MG63 (cell line): ENCODE measurements at places on chromosomes 13 and 19. TPM values are rescaled to one million over a fixed set of nuclear protein-coding genes. Genes with fewer than 3 reads are reported as not detected.

PSPN gene
- total RNA-seq: 0.35 and 0.49 TPM in 2 replicates

PLK5 gene
- total RNA-seq: not detected in 2 replicates

SUCLA2 gene
- total RNA-seq: 48.7 and 60.4 TPM in 2 replicates

RGCC gene
- 1.7 TPM in 1 of 2 replicates, not detected in the other for total RNA-seq

RNF17 gene
- not detected in 2 replicates for total RNA-seq

SYDE1 gene
- total RNA-seq: 90.8 and 120 TPM in 2 replicates

CLEC4M gene
- total RNA-seq: not detected in 2 replicates

FAAP24 gene
- total RNA-seq: 7.2 and 14.8 TPM in 2 replicates

NKPD1 gene
- total RNA-seq: 0.91 TPM in 1 of 2 replicates, not detected in the other

DLEU7 gene
- total RNA-seq: not detected in 2 replicates

LRG1 gene
- total RNA-seq: not detected in 2 replicates

RFPL4A gene
- total RNA-seq: not detected in 2 replicates

TNFSF9 gene
- total RNA-seq: 4.5 and 10.5 TPM in 2 replicates

MPHOSPH8 gene
- 6.3 and 6.7 TPM in 2 replicates for total RNA-seq

MEIS3 gene
- 0.56 TPM in 1 of 2 replicates, not detected in the other for total RNA-seq

NDFIP2 gene
- total RNA-seq: 27.3 and 45.9 TPM in 2 replicates

SHISA2 gene
- total RNA-seq: 0.13 TPM in 1 of 2 replicates, not detected in the other

SPTBN4 gene
- total RNA-seq: 0.16 and 3.0 TPM in 2 replicates

VSTM1 gene
- not detected in 2 replicates for total RNA-seq

SHC2 gene
- not detected in 2 replicates for total RNA-seq

ZNF175 gene
- total RNA-seq: 2.9 and 10.9 TPM in 2 replicates

PCDH9 gene
- 0.62 and 1.9 TPM in 2 replicates for total RNA-seq

CRX gene
- total RNA-seq: not detected in 2 replicates

PROZ gene
- total RNA-seq: not detected in 2 replicates

PCDH17 gene
- total RNA-seq: not detected in 2 replicates

ZNF112 gene
- total RNA-seq: 2.6 and 33.1 TPM in 2 replicates

PSG1 gene
- total RNA-seq: not detected in 2 replicates

ZNF470 gene
- 0.25 and 0.33 TPM in 2 replicates for total RNA-seq

ZNF66 gene
- total RNA-seq: 1.8 and 2.1 TPM in 2 replicates

PCSK4 gene
- 0.40 and 9.0 TPM in 2 replicates for total RNA-seq

ITM2B gene
- total RNA-seq: 39.7 and 47.3 TPM in 2 replicates

FGF9 gene
- 0.92 and 4.3 TPM in 2 replicates for total RNA-seq

FGF22 gene
- total RNA-seq: not detected in 2 replicates

MBD3L2 gene
- total RNA-seq: not detected in 2 replicates

RAB3A gene
- total RNA-seq: 0.99 TPM in 1 of 2 replicates, not detected in the other

RHPN2 gene
- 8.9 and 18.6 TPM in 2 replicates for total RNA-seq

ZNF324 gene
- total RNA-seq: 15.2 and 16.0 TPM in 2 replicates
